ENCODE measurements at places on chromosomes 6 and 20.

DNA sequence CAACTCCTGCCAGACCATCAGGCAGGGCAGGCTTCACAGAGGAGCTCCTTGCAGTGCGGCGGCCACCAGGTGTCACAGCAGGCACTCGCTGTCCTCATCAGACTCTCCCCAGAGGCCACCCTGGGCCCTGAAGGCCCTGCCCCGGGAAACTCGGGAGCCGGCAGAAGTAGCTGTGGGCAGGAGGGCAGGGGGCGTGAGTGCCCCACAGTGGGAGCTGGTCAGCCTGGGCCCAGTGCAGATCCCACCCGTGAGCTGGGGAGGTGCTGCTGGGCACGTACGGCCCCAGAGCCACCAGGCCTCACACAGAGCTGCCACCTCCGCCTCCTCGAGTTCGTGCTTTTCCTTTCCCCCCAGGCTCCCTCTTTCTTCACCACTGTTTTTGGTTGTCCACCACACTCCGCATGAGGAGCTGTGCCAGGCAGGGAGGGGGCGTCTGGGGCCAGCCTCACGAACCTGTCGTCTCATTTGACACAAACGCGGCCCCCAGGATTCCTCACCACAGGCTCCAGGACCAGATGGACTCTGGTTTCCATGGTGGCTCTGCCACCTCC is 33.8 kb downstream of the FRMD1 start:
- DNase-seq: no peak

GRCh38 chr6:35343092-35343834 is 905 bp downstream of the PPARD start:
- DNase-seq: no peak

DNA sequence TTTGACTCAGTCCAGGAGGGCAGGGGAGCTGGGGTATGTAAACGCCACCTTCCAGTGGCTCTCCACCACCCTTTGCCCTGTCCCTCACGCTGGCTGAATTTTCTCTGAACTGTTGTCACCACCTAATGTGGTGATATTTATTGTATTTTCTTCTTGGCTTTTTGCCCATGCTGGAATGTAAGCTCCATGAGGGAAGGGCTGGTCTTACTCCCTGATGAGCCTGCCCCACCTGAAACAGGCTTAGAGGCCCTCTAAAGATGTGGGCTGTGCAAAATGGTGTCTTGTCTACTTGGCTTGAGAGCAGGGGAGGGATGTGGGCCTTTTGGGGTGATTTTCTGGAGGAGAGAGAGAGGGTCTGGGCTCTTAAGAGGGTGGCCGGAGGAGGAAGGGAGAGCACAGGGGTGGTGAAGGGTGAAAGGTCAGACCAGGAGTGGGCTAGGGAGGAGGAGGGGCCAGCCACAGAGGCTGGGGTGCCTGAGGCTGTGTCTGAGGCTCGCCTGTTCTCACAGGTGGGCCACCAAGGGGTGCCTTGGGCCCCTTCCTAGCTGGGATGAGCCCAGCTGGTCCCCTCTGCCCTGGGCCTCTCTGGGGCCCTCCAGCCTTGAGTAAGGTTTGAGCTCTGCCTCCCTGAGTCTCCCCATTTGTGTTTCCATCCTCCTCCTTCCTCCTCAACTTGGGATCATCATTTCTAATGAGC is 37.3 kb downstream of the SPDEF start:
- no peak for DNase-seq

DNA sequence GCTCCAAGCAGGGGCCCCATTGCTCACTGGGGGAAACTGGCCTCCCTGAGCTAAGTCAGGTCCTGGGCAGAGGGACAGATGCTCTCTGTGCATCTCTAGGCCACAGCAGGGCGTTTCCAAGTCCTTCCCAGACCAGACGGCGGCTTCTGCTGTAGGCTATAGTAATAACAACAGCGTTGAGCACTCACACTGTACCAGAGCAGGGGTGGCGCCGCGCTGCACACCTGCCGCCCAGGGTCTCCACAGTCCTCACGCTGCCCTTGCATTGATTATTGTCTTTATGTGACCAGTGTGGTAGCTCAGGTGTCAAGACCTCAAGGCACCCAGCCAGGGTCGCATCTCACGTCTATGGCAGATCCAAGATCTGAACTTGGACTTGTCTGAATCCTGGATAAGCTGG is 14.9 kb upstream of the CCN5 start:
- DNase-seq: no peak

DNA sequence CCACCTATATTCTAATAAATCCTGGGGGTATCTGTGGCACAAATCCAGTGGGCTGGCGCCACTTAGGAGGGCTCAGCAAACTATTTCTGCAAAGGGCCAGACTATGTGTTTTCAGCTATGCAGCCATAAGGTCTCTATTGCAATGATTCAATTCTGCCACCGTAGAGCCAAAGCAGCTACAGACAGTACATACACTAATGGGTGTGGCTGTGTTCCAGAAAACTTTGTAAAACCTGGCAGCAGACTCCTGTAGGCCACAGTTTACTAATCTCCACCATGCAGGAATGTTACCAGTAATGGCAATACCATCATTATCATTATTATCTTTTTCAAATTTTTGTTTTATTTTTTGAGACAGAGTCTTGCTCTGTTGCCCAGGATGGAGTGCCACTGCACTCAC is 65.7 kb downstream of the SULF2 start:
- no peak for DNase-seq

DNA sequence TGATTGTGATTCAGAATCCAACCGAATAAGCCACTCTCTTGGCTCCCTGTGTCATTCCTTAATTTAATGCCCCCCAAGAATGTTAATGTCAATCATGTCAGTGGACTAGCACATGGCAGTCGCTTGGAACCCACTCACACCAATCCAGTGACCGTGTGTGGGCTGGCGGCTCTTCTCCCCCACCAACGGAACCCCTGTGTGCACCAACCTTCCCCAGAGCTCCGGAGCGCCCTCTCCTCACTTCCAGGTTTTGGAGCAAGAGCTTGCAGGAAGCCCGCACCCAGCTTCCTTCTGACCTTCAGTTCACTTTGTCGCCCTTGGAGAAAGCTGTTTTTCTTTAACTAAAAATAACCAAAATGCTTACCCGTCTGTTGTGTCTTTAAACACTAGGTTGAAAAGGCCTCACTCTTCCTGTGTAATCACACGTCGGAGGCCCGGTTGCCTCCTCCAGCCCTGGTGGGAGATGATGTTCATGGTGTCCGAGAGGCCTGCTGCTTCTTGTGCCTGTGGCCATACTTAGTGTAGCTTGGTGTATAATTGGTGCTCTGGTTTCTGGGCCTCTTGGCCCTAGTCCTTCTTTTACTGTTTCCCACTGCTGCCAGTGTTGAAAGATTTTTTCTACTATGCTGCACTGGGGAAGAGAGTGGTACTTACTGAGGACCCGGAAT is 17.8 kb upstream of the MAP1LC3A start:
- DNase-seq: no peak

GRCh38 chr20:55283889-55284288 is 721.4 kb downstream of the CBLN4 start:
- DNase-seq: no peak

Measured in cortex of kidney (tissue), 1 donor.